A549 treated with Mapracorat at 1 μM for 4 hours (cell line): ENCODE measurements at places on chromosomes 7 and 10. TPM values are rescaled to one million over a fixed set of nuclear protein-coding genes. Genes with fewer than 3 reads are reported as not detected.

DNAJB9 gene
- total RNA-seq, result 8.2 to 10.8 TPM (median 8.7 TPM) in 5 replicates

ADAM12 gene
- total RNA-seq, result 3.1 to 4.7 TPM (median 3.7 TPM) in 5 replicates

DGKB gene
- not detected in 5 replicates for total RNA-seq

TMEM229A gene
- not detected in 5 replicates for total RNA-seq

SNX10 gene
- total RNA-seq, result 3.8 to 5.4 TPM (median 4.8 TPM) in 5 replicates

METTL27 gene
- total RNA-seq, result 6.3 to 12.0 TPM (median 10.8 TPM) in 5 replicates

NKX1-2 gene
- 0.04 to 0.06 TPM in 2 of 5 replicates, not detected in the others for total RNA-seq

CASTOR2 gene
- total RNA-seq, result 2.5 to 4.5 TPM (median 3.3 TPM) in 5 replicates

TUBAL3 gene
- 0.26 to 0.49 TPM (median 0.30 TPM) in 4 of 5 replicates, not detected in the other for total RNA-seq

ITGB8 gene
- 0.60 to 1.8 TPM (median 1.3 TPM) in 5 replicates for total RNA-seq

CPED1 gene
- 0.05 TPM in 1 of 5 replicates, not detected in the others for total RNA-seq

CRTAC1 gene
- 0.74 to 1.4 TPM (median 1.1 TPM) in 5 replicates for total RNA-seq

CALCR gene
- total RNA-seq, result not detected in 5 replicates

SH3PXD2A gene
- total RNA-seq, result 0.80 to 1.6 TPM (median 1.3 TPM) in 5 replicates

TACR2 gene
- 0.08 to 0.19 TPM (median 0.14 TPM) in 5 replicates for total RNA-seq

ERV3-1 gene
- 2.8 to 5.1 TPM (median 3.3 TPM) in 5 replicates for total RNA-seq

SPDYE9 gene
- not detected in 5 replicates for total RNA-seq

KIAA1217 gene
- 1.6 to 2.5 TPM (median 1.7 TPM) in 5 replicates for total RNA-seq

GIMAP8 gene
- not detected in 5 replicates for total RNA-seq

MACC1 gene
- total RNA-seq, result not detected in 5 replicates

ASB10 gene
- total RNA-seq, result not detected in 5 replicates

AZGP1 gene
- total RNA-seq, result 0.13 TPM in 1 of 5 replicates, not detected in the others

CTAGE4 gene
- total RNA-seq, result 0.05 TPM in 1 of 5 replicates, not detected in the others

BUD23 gene
- total RNA-seq, result 127 to 156 TPM (median 131 TPM) in 5 replicates

BMI1 gene
- total RNA-seq, result 31.0 to 38.5 TPM (median 37.0 TPM) in 5 replicates

DOCK1 gene
- total RNA-seq, result 20.1 to 25.5 TPM (median 24.2 TPM) in 5 replicates

DOCK4 gene
- total RNA-seq, result 4.8 to 7.6 TPM (median 6.7 TPM) in 5 replicates

TEX36 gene
- total RNA-seq, result not detected in 5 replicates

LRRC72 gene
- total RNA-seq, result not detected in 5 replicates

SOSTDC1 gene
- total RNA-seq, result not detected in 5 replicates

GPR26 gene
- not detected in 5 replicates for total RNA-seq

C10orf53 gene
- total RNA-seq, result not detected in 5 replicates

APBB1IP gene
- total RNA-seq, result 5.4 to 6.9 TPM (median 6.2 TPM) in 5 replicates

R3HCC1L gene
- 12.8 to 16.3 TPM (median 14.3 TPM) in 5 replicates for total RNA-seq

ZNF488 gene
- 11.5 to 14.5 TPM (median 13.2 TPM) in 5 replicates for total RNA-seq

HSPA12A gene
- total RNA-seq, result 8.8 to 10.5 TPM (median 9.7 TPM) in 5 replicates

FOXI2 gene
- total RNA-seq, result not detected in 5 replicates

TMEM270 gene
- 0.16 to 0.40 TPM (median 0.22 TPM) in 3 of 5 replicates, not detected in the others for total RNA-seq

HABP2 gene
- 0.04 to 0.13 TPM (median 0.09 TPM) in 4 of 5 replicates, not detected in the other for total RNA-seq

SPACDR gene
- 0.48 to 0.94 TPM (median 0.89 TPM) in 5 replicates for total RNA-seq

PDE1C gene
- 2.9 to 4.2 TPM (median 3.6 TPM) in 5 replicates for total RNA-seq

LRIT1 gene
- total RNA-seq, result not detected in 5 replicates

CD36 gene
- 0.27 to 0.32 TPM (median 0.28 TPM) in 3 of 5 replicates, not detected in the others for total RNA-seq
